ENCODE measurements at places on chromosomes 3 and 15. TPM values are rescaled to one million over a fixed set of nuclear protein-coding genes. Genes with fewer than 3 reads are reported as not detected.

ATP13A5 gene
- not detected for total RNA-seq

CHST13 gene
- total RNA-seq = not detected

DUOX1 gene
- total RNA-seq = 0.33 TPM

ANKRD63 gene
- total RNA-seq = not detected

PLOD2 gene
- 325 TPM for total RNA-seq

CD200 gene
- total RNA-seq = not detected

CAMK1 gene
- total RNA-seq = 22.1 TPM

CD86 gene
- not detected for total RNA-seq

CRBN gene
- total RNA-seq = 25.5 TPM

EXD1 gene
- total RNA-seq = not detected

BFSP2 gene
- total RNA-seq = not detected

C3orf70 gene
- total RNA-seq = 0.13 TPM

NKTR gene
- total RNA-seq = 30.9 TPM

GRM2 gene
- total RNA-seq = 0.02 TPM

CTXN2 gene
- total RNA-seq = not detected

DPP8 gene
- 29.4 TPM for total RNA-seq

TRH gene
- not detected for total RNA-seq

CLDN11 gene
- 4.5 TPM for total RNA-seq

C2CD4A gene
- not detected for total RNA-seq

MCCC1 gene
- 16.5 TPM for total RNA-seq

CDC25A gene
- 5.9 TPM for total RNA-seq

SCAANT1 gene
- not detected for total RNA-seq

SLC12A8 gene
- total RNA-seq = 4.6 TPM

OCA2 gene
- total RNA-seq = not detected

TUSC7 gene
- total RNA-seq = not detected

ROBO2 gene
- total RNA-seq = 0.32 TPM

UPK1B gene
- not detected for total RNA-seq

SLC2A2 gene
- total RNA-seq = not detected

ANKRD34C gene
- total RNA-seq = not detected

DPPA4 gene
- 1.4 TPM for total RNA-seq

ADGRG7 gene
- total RNA-seq = not detected

AADACL2 gene
- total RNA-seq = not detected

KIF7 gene
- 26.2 TPM for total RNA-seq

NAALADL2 gene
- 15.2 TPM for total RNA-seq

NEO1 gene
- total RNA-seq = 5.0 TPM

MINAR1 gene
- 0.35 TPM for total RNA-seq

RBP2 gene
- not detected for total RNA-seq

MUC20 gene
- total RNA-seq = not detected
